Nephron progenitor cell (in vitro differentiated cells): ENCODE measurements at places on chromosomes 11 and 22.

GRCh38 chr11:125001079-125001778 lies 47.2 kb downstream of the CCDC15 start:
- DNase-seq, result no peak

GRCh38 chr11:35629914-35630313 lies 11.7 kb downstream of the FJX1 start:
- no peak for DNase-seq

DNA sequence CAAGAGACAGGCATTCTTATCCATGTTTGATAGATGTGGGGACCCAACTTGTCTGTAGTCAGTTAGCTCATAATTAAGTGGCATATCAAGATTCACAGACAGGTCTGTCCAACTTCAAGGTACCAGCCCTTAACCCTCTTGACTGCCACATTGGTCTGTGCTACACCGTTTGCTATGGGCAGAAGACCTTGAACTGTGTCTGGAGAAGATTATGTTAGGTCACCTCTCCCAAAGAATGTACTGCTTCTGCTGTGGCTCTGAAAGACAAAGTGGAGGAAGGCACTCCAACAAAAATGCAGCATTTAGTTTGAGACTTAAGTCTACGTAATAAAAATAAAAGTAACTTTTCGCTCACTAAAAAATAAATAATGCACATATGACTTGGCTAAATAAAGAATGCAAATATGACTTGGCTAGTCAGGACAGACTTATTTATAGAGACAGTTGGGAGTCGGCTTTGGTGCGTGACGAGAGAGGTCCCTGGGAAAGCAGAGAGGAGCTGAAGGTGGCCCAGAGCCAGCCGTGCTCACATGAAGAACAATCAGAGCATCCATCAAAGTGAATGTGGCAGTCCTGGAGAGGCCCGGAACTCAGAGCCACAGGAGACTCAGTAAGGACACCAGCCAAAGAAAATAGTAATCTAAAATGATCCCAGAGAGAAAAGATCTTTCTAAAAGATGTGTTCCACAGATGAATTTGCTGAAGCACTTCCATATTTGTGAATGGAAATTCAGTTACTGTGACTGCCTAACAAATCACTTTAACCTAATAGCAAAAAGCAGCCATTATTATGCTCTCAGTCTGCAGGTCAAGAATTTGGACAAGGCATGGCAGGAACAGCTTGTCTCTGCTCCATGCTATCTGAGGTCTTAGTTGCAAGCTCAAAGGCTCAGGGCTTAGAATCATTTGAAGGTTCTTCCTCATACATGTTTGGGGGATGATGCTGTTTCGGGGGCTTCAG lies 35.0 kb downstream of the CWC15 start:
- no peak for DNase-seq

GRCh38 chr11:38543311-38543710 lies 1945.3 kb upstream of the RAG2 start:
- DNase-seq, result no peak

DNA sequence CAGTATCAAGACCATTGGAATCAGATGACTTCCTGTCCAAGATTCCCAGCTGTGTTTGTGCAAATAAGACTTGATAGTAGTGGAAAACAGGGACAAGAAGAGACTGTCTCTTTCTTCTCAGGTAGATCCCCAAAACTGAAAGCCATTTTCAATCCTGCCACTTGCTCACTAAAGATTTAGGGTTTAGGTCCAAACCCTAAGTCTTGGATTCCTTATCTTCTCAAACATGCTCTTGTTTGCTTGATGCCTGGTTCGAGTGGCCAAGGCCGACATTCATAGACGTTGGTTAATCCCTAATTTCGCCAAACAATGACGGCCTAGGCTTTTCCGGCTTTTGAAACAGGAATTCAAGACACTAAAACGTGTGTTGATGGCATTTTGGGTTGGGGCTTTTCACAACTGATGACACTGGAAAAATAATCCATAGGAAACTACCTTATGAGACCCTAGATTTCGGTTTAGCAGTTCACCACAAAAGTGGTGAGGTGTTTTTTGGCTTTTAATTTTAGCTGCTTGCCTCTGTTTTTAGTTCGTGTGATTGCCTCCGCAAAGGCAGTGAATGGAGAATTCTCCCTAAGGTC lies 1.0 kb upstream of the GTPBP1 start:
- no peak for DNase-seq

- peak; percentile 51 for DNase-seq
Measured at GRCh38 chr11:86671531-86672006, 847 bp downstream of the ME3 start.

- DNase-seq, result peak; percentile 65
Measured at GRCh38 chr22:43014316-43014868, 557 bp downstream of the PACSIN2 start.

DNA sequence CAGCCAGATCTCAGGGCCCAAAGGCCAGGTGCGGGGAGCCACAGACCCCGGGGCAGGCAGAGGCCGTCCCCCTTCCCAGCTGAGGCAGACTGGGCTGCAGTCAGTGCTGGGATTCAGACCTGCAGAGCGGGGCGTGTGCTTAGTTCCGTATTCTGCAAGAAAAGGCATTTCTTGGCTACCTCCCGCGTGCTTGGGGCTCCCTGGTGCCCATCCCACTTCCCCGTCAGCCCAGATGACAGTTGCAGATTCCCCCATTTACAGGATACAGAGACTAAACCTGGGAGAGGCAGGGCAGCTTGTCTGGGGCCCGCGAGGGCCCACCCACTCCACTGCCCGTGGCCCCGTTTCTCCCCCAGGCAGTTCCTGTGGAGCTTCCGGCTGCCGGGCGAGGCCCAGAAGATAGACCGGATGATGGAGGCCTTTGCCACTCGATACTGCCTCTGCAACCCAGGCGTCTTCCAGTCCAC lies 18.3 kb downstream of the CYTH4 start:
- DNase-seq, result no peak
